ENCODE measurements at places on chromosomes 3 and 15.

- no peak for DNase-seq
These were observed 721.0 kb downstream of the OTOL1 start for GRCh38 chr3:162217647-162218046.

DNA sequence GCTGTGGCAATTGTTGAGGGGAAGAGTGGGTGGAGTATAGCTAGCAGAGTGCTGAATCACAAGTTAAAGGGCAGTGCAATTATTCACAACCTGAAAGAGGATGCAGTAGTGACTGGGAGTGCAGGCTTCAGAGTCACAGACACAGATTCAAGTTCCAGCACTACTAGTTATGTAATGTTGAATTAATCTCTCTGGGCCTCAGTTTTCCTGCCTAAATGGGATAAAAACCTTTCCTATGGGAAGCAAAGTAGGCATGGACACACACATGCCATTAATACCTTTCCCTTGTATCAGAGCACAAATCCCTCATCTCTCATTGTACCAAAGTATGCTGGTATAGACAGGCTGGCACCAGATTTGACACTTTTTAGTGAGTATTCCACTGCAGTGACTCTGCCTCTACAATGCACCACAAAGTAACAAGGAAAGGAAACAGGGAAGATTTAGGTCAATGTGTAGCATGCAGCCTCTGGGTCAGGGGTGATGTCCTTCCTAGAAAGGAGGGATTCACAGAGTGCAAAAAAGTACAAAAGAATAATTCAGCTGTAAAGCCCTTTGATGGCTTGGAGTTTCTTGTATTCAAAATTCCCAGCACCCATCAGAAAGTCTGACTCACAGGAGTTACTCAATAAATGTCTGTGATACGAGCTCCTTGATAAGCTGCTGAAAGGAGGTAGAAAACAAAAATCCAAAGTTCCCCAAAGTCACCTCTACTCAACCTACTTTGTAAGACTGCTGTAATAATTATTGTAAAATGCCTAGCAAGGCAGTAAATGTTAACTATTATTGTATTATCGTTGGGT lies 507.5 kb upstream of the TGFBR2 start:
- DNase-seq = no peak

GRCh38 chr15:94335616-94336015 lies 104.3 kb downstream of the MCTP2 start:
- no peak for DNase-seq

GRCh38 chr15:70766597-70766996 lies 3.2 kb upstream of the UACA start:
- DNase-seq = no peak

DNA sequence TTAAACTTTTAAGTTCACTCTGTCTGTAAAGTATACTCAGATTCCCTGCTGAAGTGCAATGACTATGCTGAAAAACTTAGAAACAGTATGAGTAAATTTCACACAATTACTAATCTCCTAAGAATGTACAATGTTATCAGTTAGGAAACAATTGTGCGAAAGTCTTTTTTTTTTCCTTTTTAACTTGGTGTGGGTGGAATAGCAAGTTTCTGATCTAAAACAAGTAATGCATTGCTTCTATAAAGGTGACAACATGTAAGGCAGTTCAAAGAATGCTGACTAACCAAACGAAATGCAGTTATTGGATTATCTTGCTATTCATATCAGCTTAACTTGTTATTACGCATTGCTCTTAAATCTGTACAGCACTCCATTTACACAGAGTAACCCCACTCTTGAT lies 19.3 kb upstream of the SLC12A8 start:
- DNase-seq = no peak

Data from stimulated activated CD4-positive, alpha-beta T cell treated with anti-CD3 and anti-CD28 coated beads, Interleukin-4, amount 100 ng/mL, for 4 hours (primary cell).